ENCODE measurements at places on chromosomes 13 and 19.

DNA sequence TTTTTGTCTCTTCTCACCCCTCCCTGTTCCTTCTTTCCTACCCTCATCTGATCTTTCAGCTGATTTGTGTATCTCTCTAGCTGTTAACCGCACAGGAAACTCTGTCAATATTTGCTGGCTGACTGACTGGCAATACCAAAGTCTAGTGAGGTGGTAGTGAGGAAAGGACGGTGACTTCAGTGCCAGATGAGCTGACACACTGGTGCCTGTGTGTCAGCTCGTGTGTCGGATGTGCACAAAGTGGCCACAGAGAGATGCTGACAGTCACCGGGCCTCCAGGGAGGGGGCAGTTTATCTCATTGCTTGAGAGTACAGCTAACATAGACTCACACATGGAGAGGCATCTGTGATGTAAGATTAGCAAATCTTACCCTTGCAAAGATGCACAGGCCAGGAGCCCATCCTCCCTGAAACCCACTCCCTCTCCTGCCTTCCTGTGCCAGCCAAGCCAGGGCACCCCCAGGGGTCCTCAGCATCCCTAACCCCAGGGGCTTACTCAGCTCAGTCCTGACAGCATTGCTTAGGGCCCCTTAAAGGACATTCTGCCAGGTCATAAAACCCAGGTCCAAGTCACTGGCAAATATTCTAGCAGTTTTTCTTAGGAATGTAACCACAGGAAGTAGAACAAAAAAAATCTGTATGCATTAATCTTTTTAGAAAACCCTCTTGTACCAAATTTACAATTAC, 80.2 kb downstream of the SHISA2 start:
- DNase-seq = no peak

DNA sequence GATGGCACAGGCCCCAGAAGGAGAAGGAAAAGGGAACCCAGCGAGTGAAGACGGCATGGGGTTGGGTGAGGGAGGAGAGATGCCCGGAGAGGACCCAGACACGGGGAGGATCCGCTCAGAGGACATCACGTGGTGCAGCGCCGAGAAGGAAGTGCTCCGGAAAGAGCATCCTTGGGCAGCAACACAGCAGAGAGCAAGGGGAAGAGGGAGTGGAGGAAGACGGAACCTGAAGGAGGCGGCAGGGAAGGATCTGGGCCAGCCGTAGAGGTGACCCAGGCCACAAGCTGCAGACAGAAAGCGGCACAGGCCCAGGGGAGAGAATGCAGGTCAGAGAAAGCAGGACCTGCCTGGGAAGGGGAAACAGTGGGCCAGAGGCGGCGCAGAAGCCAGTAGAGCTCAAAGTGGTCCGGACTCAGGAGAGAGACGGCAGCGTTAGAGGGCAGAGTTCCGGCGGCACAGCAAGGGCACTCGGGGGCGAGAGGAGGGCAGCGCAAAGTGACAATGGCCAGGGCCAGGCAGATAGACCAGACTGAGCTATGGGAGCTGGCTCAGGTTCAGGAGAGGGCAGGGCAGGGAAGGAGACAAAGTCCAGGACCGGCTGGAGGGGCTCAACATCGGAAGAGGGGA, 1.1 kb downstream of the PPP1R12C start:
- DNase-seq = no peak

- peak; percentile 88 for DNase-seq
Measured at GRCh38 chr19:9914315-9915207, 21.8 kb downstream of the OLFM2 start.

- no peak for DNase-seq
Measured at GRCh38 chr13:36395280-36395679, 37.0 kb upstream of the CCNA1 start.

DNA sequence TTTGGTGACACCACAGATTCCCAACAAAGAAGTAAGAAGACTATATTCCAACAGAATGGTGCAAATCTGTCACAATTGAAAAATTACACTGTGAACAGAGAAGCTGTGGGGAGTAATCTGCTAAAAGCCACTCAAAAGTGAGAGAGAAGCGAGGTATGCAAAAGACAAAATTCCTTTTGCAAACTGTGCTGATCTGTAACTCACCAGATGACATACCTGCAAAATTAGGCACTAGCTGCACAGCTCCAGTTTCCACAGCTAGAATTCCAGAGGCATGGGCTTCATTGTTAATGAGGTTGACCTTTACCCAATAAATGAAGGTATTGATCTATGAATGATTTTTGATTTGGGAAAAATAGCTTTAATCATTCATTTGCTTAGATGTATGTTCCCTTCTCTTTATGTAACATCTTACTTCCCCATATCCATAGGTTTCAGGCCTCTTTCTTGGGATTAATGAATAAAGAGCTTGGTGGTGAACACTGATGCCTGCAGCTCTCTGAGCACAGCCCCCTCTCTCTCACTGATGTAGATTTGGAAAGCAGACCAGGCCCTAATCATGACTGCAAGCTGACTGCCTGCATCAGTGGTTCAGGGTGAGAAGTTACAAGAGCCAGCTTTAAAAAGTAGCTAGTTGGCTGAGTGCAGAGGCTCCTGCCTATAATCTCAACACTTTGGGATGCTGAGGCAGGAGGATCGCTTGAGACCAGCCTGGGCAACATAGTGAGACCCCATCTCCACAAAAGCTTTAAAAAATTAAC, 85.2 kb downstream of the LACC1 start:
- DNase-seq = no peak

GRCh38 chr13:113220141-113220598, 10.8 kb downstream of the CUL4A start:
- DNase-seq = no peak

- DNase-seq = no peak
Measured at GRCh38 chr13:37906880-37907279, 37.3 kb upstream of the TRPC4 start.

DNA sequence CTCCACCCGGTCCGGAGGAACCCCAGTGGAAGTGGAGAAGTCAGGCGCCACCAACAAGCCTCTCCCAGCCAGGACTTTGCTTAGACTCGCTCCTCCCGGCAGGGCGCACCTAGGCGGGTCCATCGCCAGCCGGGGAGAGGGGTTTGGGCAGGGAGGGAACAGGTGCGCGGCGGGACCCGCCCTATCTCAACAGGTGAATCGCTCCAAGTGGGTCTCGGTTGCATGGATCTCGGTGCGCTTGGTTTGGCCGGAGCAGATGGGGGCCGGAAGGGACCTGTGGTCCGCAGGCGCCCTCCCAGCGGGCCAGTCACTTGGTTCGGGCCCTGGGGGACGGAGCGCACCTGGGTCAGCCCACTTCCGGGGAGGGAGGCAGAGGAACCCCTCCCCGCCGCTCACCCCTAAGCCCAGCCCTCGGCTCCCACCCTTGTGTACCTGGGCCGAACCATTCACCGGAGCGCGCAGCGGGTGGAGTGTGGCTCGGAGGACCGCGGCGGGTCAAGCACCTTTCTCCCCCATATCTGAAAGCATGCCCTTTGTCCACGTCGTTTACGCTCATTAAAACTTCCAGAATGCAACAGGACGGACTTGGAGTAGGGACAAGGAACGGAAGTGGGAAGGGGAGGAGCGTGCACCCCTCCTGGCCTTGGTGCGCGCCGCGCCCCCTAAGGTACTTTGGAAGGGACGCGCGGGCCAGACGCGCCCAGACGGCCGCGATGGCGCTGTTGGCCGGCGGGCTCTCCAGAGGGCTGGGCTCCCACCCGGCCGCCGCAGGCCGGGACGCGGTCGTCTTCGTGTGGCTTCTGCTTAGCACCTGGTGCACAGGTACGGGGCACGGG, at the start of gene LSR:
TSS of gene LSR (plus strand) at position 693 of the 836 bp plus-strand sequence. CDS start at position 714, 21 bp downstream.
- peak; percentile 65 for DNase-seq

DNA sequence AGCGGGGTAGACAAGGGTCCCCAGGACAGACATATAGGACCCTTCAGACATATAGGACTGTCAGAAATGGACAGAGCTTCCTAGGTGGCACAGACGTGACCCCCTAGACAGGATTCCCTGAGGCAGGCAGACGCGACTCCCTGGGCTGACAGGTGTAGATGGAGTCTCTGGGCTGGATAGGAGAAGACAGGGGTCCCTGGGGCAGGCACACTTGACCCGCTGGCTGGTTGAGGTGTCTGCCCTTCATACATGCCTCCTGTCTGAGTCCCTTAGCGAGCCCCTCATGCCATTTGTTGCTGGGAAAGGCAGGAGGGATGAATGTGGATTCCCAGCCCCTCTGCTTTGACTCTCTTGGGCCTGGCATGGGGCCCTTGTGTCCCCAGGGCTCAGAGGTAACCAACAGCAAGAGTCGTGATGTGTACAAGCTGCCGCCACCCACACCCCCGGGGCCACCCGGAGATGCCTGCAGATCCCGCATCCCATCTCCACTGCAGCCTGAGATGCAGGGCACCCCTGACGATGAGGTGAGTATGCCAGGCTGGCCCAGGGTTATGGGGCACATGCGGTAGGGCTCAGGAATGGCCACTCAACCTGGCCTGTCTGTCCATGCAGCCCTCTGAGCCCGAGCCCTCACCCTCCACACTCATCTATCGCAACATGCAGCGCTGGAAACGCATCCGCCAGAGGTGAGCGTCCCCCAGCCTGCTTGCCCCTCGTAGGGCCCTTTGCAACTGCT, 3.0 kb downstream of the HSPB6 start:
- no peak for DNase-seq

DNA sequence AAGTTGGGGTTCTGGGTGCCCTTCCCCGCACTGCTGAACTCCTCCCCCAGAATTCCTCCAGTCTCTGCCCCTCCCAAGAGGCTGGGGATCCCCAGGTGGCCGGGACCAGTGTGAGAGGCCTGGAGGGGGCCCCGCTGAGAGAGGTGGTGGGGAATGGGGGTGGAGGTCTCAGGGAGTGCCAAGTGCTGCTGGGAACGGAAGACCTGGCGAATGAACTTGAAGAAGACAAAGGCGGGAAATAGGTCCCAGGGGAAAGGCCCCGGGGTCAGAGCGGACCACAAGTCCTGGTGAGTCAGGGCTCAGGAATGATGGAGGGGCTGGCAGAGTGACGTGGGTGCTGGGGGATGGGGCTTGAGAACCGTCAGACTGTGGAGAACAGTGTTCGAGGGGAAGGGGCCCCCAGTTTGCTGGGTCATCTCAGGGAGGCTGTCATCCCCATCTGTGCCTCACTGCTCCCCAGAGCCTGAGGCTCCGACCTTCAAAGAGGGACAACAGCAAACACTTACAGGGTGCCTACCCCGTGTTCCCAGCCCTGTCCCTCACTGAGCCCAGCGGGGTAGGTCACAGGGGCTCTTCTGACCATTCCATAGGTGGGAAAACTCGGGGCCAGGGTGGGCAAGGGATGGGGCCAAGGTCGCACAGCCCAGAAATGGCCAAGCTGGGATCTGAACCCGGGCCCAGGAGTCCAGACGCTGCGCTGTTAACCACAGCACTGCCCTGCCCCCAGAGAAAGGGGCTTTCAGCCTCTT, 16.0 kb upstream of the SEMA6B start:
- no peak for DNase-seq

DNA sequence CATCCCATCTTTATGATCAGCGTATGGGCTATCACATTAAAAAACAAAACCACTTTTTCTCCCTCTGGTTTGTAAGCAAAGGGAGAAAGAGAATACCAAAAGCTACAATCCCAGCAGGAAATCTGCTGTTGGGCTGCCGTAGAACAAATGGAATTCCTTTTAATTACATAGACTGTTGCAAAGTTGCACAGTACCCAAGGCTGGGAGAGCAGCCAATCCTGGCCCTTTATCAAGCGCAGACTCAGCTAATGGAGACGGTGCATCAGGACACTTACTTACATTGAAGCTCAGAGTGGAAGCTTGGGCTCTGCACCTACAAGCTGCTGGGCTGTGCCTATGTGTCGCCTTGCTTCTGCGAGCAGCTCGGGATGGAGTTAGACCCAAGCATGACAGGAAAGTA, 15.2 kb downstream of the CCNA1 start:
- DNase-seq = no peak

DNA sequence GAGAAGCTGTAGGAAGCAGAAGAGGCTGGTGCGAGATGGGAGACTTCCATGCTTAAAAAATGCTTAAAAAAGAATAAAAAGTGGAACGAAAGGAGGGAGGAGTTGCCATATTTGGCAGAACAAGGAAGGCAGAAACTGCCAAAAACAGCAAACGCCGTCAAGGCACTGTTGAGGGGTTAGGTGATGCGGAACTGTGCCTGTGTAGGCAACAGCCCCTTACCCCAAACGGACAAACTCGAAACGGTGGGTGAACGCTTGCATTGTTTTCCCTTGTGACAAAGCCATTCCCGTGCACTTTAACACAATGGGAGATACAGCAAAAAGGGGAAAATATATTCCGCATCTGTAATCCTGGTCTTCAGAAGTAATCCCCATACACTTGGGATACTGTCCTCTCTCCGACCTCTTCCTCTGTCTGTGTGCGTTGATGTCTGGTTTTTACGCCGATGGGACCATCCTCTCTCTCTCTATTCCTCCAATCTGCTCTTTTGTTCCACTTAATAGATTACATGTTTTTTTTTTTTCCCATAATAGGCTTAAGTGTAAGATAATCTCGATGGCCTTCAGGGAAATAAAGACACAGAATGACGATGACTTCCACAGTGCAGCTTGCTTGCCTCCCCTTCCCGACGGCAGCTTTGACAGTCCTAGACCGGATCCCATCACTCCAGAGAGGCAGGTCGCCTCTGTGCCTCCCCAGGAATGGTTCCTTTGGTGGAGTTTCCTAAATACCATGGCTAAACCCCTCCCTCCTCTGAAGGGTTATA, 132.7 kb upstream of the RNF113B start:
- no peak for DNase-seq

- no peak for DNase-seq
Measured at GRCh38 chr13:103255587-103256301, 189.5 kb upstream of the SLC10A2 start.

- no peak for DNase-seq
Measured at GRCh38 chr13:73935991-73936390, 198.2 kb downstream of the KLF12 start.

- no peak for DNase-seq
Measured at GRCh38 chr19:10936661-10937084, 8.1 kb downstream of the TIMM29 start.

DNA sequence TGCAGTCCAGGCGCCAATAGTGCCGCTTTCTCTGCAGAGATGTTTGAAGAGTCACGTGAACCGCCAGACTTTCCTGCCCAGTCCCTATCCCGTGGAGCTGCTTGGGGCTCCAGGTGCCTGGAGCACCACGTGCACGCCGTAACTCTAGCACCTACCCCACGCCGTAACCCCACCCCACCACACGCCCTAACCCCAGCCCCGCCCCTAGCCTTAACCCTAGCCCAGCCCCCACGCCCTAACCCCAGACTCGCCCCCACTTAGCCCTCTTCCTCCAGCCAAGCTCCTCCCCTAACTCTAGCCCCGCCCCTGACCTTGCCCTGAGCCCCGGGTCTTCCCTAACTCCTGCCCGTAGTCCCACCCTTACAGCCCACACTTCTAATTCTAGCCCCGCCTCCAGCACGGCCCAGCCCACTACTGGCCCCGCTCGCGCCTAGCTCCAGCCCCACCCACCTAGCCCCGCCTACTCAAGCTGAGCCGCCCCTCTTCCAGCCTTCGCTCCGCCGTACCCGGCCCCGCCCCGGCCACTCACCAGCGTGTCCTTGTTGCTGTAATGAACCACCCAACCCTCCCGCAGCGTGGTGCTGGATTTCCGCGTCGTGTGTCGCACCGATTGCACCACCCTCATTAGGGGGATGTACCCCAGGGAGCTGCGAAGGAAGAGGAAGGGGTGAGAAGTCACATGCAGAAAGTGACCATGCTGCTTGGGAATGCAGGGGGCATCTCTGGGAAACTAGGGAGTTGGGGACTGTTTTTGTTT, 19.5 kb downstream of the PRKD2 start:
- peak; percentile 17 for DNase-seq

- DNase-seq = no peak
Measured at GRCh38 chr19:17806945-17807344, 12.0 kb downstream of the B3GNT3 start.
